ENCODE measurements at places on chromosomes 2 and 18.

DNA sequence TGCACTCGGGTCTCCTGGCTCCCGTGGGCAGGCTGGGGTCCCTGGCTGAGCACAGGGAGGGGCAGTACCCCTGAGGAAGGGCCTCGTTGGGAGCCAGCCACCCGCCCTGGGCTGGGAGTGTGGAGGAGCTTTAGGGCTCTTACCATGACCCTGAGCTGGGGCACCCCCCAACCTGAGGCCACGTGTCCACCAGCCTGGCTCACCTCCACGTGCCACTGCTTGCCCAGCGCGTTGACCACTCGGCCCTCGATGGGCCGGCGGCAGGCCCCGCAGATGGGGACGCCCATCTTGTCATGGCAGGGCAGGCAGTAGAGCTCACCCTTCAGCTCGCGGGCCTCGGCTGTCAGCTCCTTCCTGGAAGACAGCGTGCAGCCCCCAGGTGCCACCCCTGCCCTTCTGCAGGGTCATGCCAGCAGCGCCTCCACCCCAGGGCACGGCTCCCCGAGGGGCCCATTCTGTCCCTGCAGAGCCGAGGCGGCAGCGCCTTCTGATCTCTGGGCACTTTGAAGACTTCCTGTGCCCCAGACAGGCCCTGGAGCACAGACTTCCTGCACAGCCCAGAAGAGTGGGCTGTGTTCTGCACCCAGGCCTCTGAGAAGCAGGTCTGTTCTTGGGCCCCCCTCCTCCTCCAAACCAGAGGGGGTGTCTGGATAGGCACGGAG, 4.0 kb upstream of the GPR17 start:
- H3K27ac ChIP-seq, result no peak overlapping the region
- H3K36me3 ChIP-seq, result no peaks in the 10 kb centered on the region

DNA sequence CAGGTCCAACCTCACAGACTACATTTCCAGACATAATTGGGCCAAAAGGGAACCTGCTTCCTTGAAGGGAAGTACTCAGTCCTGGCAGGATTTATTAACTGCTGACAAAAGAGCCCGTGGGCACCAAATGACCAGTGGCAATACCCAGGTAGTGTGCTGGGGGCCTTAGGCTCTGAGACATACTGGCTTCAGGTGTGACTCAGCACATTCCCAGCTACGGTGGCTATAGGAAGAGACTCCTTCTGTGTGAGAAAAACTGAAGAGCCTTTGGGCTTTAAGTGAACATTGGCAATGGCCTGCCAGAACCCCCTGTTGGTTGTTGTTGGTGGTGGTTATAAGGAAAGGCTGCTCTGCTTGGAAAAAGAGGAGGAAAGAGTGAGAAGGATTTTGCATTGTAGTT, 401.8 kb downstream of the KCNJ3 start:
- no peaks in the 10 kb centered on the region for H3K27me3 ChIP-seq
- H3K4me1 ChIP-seq, result no peaks in the 10 kb centered on the region
- no peaks in the 10 kb centered on the region for H3K36me3 ChIP-seq
- H3K4me3 ChIP-seq, result no peak overlapping the region

DNA sequence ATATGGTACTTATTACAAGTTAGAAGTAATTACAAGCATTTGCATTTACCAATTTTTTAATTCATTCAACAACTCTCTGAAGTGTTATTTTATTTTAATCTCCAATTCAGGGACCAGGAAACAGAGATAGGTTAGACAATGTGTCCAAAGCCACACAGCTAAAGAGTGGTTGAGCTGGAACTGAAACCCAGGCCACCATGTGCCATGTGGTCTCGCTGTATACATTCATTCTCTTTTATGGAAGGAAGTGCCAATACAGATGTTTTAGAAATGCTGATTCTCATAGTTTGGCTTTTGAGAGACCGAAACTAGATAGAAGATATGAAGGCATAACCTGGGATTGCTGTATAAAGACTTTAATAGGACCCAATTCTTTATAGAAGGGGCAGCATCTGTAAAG, 684.6 kb upstream of the ID2 start:
- no peaks in the 10 kb centered on the region for H3K4me1 ChIP-seq
- H3K27me3 ChIP-seq, result no peaks in the 10 kb centered on the region
- DNase-seq, result no peak
- no peak overlapping the region for H3K27ac ChIP-seq
- no peaks in the 10 kb centered on the region for H3K36me3 ChIP-seq
- H3K4me3 ChIP-seq, result no peak overlapping the region

GRCh38 chr2:68726608-68727367, 7.8 kb upstream of the ARHGAP25 start:
- peak; percentile 88 for DNase-seq
- peaks cover 37% of the 10 kb centered on the region for H3K4me1 ChIP-seq
- H3K4me3 ChIP-seq, result no peak overlapping the region
- H3K27me3 ChIP-seq, result no peaks in the 10 kb centered on the region
- peak overlapping the region; percentile 19 for H3K27ac ChIP-seq

DNA sequence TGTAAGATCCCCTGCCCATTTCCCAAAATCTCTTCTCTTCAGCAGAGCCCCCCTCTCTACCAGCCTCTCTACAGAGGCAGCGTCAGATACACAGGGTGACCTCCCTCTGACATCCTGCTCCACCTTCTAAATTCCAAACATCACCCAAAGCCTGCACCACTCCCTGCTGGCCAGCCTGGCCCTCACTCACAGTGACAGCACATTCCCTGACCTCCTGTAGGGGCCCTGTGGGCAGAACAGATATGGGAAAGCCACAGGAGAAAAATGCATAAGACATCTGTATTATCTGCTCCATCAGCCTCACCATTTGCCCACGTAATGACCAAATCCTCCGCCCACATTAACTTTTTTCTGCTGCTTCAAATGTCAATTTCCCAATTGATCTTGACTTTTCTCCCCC, 40.6 kb downstream of the TRABD2A start:
- no peak overlapping the region for H3K27ac ChIP-seq
- H3K4me3 ChIP-seq, result no peak overlapping the region
- H3K27me3 ChIP-seq, result no peaks in the 10 kb centered on the region
- peaks cover 42% of the 10 kb centered on the region for H3K4me1 ChIP-seq
- no peaks in the 10 kb centered on the region for H3K36me3 ChIP-seq

GRCh38 chr18:10518595-10519255, 7.1 kb upstream of the NAPG start:
- peaks cover 4% of the 10 kb centered on the region for H3K4me1 ChIP-seq
- H3K36me3 ChIP-seq, result no peaks in the 10 kb centered on the region
- H3K4me3 ChIP-seq, result no peak overlapping the region
- H3K27me3 ChIP-seq, result peaks cover 6% of the 10 kb centered on the region

- H3K4me1 ChIP-seq, result no peaks in the 10 kb centered on the region
- peak; percentile 7 for DNase-seq
- no peak overlapping the region for H3K4me3 ChIP-seq
- H3K27ac ChIP-seq, result no peak overlapping the region
- no peaks in the 10 kb centered on the region for H3K27me3 ChIP-seq
Observed at GRCh38 chr2:96097951-96098823, 18.2 kb downstream of the ADRA2B start.

- H3K36me3 ChIP-seq, result no peaks in the 10 kb centered on the region
- peaks cover 15% of the 10 kb centered on the region for H3K4me1 ChIP-seq
- H3K27me3 ChIP-seq, result peaks cover 10% of the 10 kb centered on the region
- DNase-seq, result no peak
- H3K4me3 ChIP-seq, result peak overlapping the region; percentile 39
Observed at GRCh38 chr2:230986520-230987136, 9.3 kb upstream of the SPATA3 start.
